ENCODE measurements at places on chromosomes 11 and 22.

- no peak for DNase-seq
Measured at GRCh38 chr11:36566407-36567053, 1.3 kb upstream of the RAG1 start.

DNA sequence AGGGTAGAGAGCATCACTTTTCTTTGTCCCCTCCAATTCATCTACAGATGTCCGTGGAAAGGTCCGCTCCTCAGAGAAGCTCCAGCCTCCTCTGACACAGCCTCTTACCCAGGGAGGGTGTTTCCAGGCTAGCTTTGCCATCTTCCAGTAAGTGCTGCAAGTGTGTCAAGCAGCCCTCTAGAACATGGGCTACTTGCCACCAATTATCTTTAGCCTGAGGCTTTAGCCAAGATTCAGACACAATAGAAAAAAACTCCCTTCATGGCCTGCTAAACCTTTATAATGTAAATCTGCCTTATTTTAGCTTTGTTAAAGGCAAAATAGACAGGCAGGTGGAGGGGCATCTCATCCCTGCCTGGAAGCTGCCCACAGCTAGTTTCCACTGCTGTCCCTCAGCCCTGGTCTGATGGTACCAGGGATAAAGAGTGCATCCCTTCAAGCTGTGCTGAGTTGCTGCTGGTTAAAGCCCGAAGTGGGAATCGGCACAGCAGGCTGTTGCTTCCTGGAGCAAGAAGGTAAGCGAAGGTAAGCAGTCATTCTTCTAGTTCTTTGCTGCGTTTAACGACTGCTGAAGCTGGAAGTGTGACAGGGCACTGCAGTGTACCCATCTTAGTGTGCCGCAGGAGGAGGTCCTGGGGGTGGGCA is 190.1 kb upstream of the E2F8 start:
- no peak for DNase-seq

- DNase-seq = no peak
Measured at GRCh38 chr11:111059726-111060125, 185.8 kb upstream of the POU2AF2 start.

- DNase-seq = no peak
Measured at GRCh38 chr11:2382936-2383851, 6.1 kb downstream of the CD81 start.

DNA sequence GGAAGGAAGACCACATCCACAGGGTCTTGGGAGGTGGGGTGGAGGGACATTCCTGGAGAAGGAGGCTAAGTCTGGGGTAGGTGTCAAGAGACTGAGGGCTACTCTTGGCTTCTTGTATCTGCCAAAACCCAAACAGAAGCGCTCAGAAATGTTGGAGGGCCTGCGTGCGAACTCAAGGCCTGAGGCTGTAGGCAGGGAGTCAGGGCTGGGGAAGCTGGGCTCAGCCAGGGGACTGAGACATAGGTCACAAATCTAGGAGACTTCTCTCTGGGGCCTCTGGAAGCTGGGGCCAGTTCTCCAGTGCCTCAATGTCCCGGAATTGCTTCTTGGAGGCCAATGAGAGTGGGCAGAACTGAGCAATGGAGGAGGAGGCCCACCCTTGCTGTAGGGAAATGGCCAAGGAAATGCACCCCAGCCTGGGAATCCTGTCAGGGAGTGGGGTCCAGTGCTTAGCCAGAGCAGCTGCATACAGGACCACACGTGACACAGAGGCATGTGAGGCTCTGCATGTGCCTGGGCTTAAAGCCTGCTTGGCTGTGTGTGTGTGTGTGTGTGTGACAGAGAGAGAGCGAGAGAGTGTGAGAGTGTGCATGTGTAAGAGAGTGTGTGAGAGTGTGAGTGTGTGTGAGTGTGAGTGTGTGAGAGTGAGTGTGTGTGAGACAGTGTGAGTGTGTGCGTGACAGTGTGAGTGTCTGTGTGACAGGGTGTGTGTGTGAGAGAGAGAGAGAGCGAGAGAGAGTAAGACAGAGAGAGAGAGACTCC is 141.3 kb downstream of the ST3GAL4 start:
- DNase-seq = no peak

GRCh38 chr22:30245985-30246813 is at the start of gene LIF:
Gene LIF, minus strand, starts transcription at chr22:30246759. Its CDS starts 64 bp downstream, at chr22:30246695.
- DNase-seq = peak; percentile 53

- no peak for DNase-seq
Measured at GRCh38 chr11:106552694-106553203, 465.5 kb downstream of the GUCY1A2 start.

Measured in stimulated activated CD4-positive, alpha-beta T cell treated with anti-CD3 and anti-CD28 coated beads, Interleukin-4, amount 100 ng/mL, for 48 hours (primary cell).